Stimulated activated CD4-positive, alpha-beta T cell treated with anti-CD3 and anti-CD28 coated beads, Interleukin-1b, Interleukin-23, amount 100 ng/mL, for 24 hours (primary cell): ENCODE measurements at places on chromosomes 1 and 21.

- DNase-seq, result peak; percentile 50
Observed at GRCh38 chr1:212457740-212458338, 25.1 kb downstream of the NENF start.

GRCh38 chr1:94599095-94599813 is 57.7 kb upstream of the F3 start:
- no peak for DNase-seq

GRCh38 chr21:28239340-28239739 is 753.3 kb downstream of the LTN1 start:
- no peak for DNase-seq

GRCh38 chr1:39048745-39049370 is 22.7 kb downstream of the NDUFS5 start:
- DNase-seq, result no peak

DNA sequence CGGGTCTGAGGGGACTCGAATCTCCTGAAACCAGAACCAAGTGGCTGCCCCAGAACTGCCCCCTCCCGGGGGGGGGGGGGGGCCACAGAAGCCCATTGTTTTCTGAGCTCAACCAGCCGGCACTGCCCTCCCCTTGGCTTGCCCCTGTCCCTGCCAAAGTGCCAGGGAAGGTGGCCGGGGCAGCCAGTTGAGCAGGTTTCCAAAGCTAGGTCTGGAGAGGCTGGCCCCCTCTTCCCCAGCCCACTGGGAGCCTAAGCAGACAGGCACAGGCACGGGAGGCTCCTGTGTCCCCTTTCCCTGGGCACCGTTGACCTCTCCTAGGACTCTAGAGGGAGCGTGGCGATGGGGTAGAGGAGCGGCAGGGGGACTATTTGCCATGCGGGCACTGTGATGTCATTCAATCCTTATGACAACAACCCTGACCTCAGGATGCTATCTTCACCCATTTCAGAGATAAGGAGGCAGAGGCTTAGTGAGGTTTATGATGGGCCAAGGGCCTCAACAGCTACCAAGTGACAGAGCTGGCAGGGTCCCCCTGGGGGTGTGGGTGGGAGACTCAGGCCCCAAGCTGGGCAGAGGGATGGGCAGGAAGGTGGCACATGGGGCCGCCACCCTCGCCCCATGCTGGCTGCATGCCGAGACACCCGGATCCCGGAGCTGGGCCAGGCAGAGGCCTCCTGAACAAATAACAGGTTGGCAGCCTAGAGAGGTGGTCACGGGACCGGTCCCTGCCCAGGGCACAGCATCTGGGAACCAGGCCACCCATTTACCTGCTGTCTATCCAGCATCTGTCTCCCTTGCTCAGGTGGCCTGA is 35.0 kb downstream of the RAP1GAP start:
- DNase-seq, result no peak

DNA sequence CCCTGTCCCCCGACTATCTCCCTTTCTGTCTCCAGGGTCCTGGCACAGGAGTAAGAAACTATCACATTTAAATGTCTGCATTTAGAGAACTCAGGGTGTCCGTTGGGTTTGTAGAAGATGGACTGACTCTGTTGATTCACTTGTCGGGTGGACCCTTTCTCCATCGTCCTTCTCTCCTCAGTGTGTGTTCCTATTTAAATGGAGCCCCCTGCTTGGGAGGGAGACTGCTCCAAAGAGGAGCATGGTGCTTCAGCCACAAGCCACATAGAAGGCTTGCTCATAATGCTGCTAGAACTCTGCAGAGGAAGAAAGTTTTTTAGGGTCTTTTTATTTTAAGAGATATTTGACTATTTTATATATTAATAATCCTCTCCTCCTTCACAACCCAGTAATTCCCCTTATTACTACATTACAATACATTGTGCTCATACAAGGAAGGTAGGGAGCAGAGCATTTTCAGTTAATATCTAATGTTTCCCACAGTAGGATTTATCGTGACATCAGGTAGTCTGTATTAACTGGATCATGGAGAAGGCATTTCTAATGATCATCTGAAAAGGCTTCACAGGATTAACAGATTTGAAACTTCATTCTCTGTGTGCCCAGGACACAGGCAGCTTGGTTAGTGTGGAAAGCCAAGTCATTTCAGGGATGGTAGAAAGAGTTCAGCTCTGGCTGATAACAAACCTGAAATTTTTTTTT is 13.8 kb downstream of the FGGY start:
- no peak for DNase-seq

GRCh38 chr1:109796484-109797302 is 33.0 kb upstream of the EPS8L3 start:
- DNase-seq, result no peak

- no peak for DNase-seq
Observed at GRCh38 chr1:98700228-98700627, 38.7 kb downstream of the SNX7 start.

GRCh38 chr1:51336004-51336403 is 5.6 kb upstream of the TTC39A start:
- DNase-seq, result no peak

DNA sequence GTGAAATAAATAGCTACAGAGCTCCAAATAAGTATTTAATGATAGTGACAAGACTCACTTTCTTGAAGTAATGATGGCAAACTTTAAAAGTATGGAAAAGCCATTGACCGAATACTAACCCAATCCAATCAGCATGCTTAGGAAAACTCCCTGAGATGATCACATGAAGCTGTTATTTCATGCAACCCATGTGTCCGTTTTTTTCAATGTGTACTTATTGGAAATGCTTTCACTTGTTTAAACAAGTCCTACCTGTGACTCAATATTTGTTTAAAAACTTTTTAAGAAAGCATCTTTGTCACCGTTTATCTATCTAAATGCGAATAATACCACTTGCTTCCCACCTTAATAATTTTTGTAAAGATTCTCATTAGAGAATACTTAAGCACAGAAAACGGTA is 185.8 kb downstream of the NRIP1 start:
- no peak for DNase-seq

DNA sequence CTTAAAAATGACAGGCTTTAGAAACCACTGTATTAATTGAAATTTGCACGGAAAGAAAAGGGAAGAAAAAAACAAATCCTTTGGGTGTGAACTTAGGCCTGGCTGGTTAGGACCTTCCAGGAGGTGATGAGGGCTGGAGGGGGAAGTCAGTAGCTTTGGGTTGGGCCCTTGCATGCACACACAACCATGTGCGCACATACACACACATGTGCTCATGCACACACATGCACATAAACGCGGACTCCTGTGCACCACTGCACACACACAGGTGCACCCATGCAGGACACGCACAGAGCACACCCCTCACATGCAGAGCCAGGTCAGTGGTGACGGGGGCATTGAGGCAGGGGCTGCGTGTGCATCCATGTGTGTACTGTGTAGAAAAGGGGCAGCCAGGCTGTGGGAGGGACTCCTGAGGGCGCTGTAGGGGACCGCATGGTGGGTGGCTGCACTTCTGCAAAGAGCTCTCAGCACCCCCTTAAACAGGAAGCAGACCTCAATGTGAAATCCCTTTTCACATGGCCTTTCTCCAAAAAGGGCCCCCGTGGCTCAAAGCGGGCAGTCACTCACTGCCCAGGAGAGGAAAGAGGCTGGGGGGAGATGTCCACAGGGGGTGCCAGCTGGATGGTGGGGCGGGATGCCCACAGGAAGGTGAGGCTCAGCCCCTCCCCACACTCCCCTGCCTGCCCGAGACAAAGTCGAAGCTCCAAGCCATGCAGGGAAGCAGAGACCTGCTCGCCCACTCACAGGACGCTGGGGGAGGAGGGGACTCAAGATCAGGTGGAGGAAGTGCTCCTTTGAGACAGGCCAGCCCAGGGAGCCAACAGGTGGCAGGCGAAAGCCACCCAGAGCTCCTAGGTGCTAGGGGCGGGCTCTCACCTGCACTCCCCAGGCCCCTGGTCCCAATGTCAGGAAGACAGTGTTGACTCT is 95.2 kb downstream of the ITPKB start:
- no peak for DNase-seq

DNA sequence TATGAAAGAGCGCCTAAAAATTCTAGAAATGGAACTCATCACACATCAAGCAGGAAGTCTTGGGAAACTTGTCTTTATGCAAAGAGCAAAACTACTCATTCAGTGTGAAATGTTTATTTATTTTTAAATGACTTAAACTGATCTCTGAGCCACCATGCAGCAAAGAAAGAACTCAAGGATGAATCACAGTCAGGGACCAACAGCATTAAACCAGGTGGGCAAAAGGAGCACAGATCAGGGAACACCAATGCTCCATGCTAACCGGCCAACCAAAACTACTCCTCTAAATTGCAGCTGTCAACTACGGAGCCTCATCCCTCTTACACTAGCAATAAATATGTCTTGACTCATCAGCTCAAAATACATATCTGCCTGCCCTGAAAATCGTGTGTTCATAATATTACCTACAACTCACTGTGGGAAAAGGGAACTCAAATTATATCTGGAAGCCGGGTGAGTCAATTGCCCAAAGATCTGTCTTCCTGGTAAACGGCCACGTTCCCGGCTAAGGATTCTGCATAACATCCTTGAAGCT is 129.2 kb downstream of the PTPN14 start:
- no peak for DNase-seq

- DNase-seq, result no peak
Observed at GRCh38 chr1:116310180-116310579, 62.9 kb upstream of the ATP1A1 start.

- DNase-seq, result no peak
Observed at GRCh38 chr1:27038020-27038419, 25.4 kb upstream of the TENT5B start.

GRCh38 chr1:147214842-147215539 is 10.1 kb downstream of the FMO5 start:
- DNase-seq, result no peak

DNA sequence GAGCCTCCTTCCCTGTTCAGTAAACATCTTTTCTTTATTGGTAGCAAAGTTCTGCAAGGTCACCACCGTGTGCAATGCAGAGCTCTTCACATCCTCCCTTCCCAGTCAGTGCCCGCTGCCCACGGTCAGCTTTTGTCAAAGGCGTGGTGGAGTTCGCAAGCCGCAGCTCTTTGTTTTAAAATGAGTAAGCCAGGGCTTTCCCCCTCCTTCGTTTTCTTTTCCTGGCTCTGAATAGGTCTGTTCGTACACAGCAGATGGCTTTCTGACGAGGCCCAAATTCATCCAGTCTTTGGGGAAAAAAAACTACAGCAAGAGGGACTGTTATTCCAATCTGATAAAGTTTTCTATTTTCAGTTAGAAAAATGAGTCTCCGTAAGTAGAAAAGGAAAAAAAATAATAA is 153.2 kb downstream of the LRIG2 start:
- DNase-seq, result no peak

DNA sequence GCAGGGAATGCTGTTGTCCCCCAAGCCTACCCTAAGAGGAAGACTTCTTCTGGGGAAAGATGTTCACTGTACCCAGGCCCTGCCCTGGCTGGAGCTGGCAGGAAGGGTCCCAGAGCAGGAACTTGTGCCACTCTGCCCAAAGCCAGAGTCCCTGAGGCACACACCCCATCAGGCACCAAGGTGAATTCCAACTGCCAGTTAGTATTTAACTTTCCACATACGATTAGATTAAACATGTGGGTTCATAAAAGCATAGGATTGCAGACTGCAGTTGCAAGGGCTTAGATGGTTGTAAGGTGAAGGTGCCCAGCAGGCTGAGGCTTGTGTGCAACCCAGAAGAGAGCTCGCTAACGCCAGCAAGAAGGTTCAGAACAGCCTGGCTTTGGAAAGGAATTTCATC is at the start of gene KCNE2:
Gene KCNE2 (plus strand): TSS at position 274 of the 400 bp plus-strand sequence. CDS start 6,473 bp downstream, outside the sequence.
- no peak for DNase-seq

DNA sequence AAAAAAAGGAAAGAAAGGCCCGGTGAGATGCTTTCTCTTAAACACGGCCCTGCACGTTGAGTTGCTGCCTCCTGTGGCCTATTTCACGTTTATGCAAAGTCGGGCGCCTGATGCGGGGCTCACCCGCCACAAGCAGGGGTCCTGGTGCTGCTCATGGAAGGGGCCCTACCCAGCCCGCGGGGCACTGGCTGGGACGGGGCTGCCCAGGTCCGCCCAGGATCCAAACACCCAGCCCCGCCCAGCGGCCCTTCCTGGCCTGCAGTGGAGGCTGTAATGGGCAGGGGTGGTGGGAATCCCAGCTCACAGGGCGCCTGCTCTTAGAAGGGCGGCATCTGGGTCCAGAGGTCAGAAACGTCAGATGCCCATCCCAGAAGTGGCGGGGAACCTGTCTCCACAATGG is 1.6 kb downstream of the COL6A2 start:
- no peak for DNase-seq

GRCh38 chr1:207279652-207280051 is 41.8 kb upstream of the CD55 start:
- DNase-seq, result no peak

DNA sequence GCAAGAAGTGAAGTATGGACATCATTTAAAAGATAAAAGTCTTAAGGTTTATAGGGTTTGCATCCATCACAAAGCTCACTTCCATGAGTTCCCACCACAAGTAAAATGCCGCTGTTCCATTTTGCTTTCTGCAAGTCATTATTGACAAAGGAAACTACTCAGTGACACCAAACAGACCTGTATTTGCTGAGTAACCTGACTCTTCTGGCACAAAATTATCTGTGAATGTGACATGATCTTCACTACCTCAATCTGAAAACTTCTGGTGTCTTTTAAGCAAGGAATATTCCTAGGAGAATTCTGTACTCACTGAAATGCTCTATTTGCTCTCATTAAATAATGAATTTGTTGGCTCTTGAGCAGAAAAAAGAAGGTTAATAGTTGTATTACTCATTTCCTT is 1077.4 kb upstream of the ADGRL4 start:
- DNase-seq, result no peak

DNA sequence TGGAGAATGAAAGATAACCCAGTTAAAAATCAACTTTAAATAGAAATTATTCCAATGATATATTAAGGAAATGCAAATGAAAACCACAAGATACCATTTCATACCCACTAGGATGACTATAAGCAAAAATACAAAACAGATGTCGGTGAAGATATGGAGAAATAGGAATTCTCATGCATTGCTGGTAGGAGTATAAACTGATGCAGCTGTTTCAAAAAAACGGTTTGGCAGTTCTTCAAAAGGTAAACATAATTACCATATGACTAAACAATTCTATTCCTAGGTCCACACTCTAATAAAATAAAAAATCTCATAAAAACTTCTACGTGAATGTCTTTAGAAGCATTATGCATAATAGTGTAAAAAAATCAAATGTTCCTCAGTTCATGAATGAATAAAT is 763.3 kb upstream of the BRINP3 start:
- no peak for DNase-seq

- DNase-seq, result no peak
Observed at GRCh38 chr1:231178970-231179369, 17.1 kb downstream of the TRIM67 start.

GRCh38 chr1:92973203-92973897 is 12.1 kb upstream of the DIPK1A start:
- DNase-seq, result no peak

GRCh38 chr1:170221031-170221430 is 75.3 kb downstream of the NTMT2 start:
- DNase-seq, result no peak

- DNase-seq, result no peak
Observed at GRCh38 chr1:31624731-31625514, 7.4 kb downstream of the HCRTR1 start.

GRCh38 chr1:229102741-229103391 is 168.0 kb upstream of the RAB4A start:
- DNase-seq, result no peak

GRCh38 chr1:2801535-2802291 is at the start of gene TTC34:
Gene TTC34, minus strand, starts transcription at chr1:2801693. Its CDS starts 866 bp downstream, at chr1:2800827.
- no peak for DNase-seq
